ENCODE measurements at places on chromosomes 13 and 19.

DNA sequence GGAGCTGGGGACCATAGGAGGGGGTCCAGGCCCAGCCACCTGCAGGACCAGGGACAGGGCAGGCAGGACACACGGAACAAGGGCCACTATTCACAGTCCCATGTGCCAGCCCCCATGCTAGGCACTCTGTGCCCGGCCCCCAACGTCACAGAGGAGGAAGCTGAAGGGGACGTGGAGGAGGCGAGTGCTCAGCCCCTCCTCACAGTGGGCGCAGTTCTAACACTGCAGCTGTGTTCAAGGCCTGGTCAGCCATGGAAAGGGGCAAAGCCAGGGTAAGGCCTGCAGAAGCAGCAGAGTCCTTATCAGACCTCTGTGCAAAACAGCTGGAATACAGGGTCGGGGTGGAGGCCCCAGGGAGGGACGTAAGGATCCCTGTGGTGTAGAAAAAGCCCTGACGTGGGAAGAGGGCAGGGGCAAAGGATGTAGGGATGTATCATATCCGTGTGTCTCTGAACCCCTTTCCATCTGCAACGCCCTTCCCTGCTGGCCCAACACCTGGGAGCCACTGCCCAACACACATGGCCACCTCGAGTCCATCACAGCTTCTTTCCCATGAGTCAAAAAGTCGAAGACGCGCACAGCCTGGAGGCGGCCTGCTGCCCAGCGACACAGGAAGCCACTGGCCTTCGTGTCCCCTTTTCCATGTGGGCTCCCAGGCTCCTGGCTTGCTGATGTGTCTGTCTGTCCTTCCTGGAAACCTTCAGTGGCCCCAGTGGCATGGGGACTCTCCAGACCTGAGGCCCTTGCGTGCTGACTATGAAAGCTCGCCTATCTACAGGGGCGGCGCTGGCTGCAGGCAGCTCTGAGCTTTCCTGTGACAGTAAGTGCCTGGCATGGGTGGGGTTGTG is 28.0 kb downstream of the SH3GL1 start:
- no peak for DNase-seq

- DNase-seq, result no peak
These were observed 135.9 kb downstream of the ENOX1 start for GRCh38 chr13:43650882-43651281.

DNA sequence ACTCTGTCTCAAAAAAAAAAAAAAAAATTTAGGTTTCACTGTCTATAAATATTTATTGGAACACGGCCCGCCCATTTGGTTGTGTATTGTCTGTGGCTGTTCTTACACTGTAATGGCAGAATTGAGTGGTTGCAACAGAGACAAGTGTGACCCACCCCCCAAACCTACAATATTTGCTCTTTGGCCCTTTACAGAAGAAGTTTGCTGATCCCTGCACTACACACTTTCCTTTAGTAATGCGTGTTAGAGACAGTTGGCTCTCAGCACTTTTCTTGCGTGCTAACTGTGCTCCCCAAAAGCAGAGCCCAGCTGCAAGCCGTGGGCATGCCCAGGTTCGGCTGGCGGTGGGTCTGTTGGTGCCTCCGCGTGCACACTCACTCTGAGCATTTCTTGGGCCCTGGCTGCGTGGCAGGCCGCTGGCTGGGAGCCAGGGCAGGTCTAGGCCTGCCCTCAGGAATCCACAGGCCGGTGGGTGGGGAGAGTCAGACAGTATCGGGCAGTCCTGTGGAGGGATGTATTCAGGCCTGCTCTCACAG is 72.6 kb downstream of the SIPA1L3 start:
- peak; percentile 91 for DNase-seq

GRCh38 chr19:30856786-30857185 is 484.6 kb downstream of the ZNF536 start:
- DNase-seq, result no peak

GRCh38 chr19:8571006-8571411 is 6.2 kb downstream of the MYO1F start:
- DNase-seq, result peak; percentile 2

DNA sequence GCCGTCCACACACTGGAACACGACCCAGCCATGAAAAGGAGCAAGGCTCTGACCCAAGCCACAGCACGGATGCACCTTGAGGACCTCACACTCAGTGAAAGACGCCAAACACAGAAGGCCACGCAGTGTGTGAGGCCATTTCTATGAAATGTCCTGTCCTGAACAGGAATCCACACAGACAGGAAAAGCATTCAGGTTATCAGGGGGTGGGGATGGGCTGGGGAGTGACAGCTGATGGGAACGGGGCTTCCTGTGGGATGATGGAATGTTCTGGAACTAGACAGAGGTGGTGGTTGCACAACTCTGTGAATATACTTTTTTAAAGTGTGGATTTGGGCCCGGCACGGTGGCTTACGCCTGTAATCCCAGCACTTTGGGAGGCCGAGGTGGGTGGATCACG is 30.6 kb downstream of the GPX4 start:
- DNase-seq, result peak; percentile 26

DNA sequence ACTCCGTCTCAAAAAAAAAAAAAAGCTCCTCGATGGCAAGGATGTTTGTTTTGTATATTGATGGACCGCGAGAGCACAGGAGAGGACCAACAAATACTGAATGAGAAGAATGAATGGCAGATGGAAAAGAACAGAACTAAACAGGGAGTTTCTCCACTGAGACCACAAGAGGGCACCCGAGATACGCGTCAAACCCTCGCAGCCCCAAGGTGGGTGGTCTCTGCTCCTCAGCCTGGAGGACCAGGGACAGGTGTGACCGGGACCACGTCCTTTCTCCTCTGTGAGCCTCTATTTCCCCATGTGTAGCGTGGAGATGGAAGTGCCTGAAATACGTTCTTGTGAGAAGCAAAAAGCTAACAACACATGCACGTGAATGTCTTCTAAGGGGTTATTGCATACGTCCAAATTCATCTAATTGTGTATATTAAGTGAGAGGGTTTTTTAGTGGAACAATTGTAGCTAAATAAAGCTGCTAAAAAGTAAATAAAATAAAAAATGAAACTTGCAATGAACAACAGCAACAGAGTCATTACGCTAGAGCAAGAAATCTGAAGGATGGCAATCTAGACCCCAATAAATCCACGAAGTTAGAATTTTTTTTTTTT is 8.3 kb upstream of the CDC42EP5 start:
- DNase-seq, result peak; percentile 30

GRCh38 chr13:48873587-48873986 is 102.1 kb upstream of the FNDC3A start:
- peak; percentile 70 for DNase-seq

DNA sequence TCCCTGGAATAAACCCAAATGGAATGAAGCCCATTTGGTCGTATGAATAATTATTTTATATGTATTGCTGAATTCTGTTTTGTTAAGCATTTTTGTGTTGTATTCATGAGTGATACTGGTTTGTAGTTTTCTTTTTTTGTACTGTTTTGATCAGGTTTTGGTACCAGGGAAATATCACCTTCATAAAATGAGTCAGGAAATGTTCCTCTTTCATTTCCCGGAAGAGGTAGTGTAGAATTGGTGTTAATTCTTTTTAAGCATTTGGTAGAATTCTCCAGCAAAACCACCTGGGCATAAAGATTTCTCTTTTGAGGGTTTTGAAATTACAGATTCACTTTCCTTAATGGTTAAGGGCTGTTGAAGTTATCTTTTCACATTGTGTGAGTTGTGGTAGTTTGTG is 13.3 kb downstream of the SPATA13 start:
- DNase-seq, result no peak

DNA sequence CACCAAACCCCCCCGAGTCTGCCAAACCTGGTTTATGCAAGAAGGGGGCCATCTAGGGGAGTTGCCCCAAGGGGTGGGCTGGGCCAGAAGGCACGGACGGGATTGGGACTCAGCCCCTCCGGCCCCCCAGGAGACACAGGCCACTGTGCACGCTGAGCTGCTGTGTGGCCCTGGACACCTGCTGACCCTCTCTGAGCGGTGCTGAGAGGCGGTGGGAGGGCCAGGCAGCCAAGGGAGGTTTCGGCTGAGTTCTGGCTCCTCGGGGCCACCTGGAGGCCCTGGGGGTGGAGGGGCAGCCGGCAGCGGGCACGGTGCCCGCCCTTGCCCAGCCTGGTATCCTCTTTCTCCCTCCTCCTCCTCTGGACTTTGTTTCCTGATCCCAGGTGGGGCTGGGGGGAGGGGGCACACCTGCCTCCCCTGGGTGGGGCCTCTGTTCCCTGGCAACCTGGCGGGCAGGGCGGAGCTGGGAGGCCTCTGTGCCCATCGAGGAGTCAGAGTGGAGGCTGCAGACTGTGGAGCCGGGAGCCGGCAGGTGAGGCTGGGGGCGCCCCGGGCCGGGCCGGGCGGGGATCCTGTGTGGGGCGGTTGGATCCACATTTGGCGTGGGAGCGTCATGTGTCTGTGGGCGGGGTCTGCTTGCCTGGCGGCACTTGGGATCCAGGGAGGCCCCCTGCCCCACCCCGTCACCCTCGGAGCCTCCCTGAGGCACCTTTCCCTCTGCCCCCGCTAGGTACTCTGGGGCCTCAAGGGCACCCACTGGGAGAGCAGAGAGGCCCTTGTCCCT is at the start of gene MISP:
TSS of gene MISP (plus strand) at position 473 of the 784 bp plus-strand sequence. CDS start 5,835 bp downstream, outside the sequence.
- DNase-seq, result peak; percentile 66

GRCh38 chr19:40726279-40726678 is 9.4 kb downstream of the ITPKC start:
- no peak for DNase-seq

DNA sequence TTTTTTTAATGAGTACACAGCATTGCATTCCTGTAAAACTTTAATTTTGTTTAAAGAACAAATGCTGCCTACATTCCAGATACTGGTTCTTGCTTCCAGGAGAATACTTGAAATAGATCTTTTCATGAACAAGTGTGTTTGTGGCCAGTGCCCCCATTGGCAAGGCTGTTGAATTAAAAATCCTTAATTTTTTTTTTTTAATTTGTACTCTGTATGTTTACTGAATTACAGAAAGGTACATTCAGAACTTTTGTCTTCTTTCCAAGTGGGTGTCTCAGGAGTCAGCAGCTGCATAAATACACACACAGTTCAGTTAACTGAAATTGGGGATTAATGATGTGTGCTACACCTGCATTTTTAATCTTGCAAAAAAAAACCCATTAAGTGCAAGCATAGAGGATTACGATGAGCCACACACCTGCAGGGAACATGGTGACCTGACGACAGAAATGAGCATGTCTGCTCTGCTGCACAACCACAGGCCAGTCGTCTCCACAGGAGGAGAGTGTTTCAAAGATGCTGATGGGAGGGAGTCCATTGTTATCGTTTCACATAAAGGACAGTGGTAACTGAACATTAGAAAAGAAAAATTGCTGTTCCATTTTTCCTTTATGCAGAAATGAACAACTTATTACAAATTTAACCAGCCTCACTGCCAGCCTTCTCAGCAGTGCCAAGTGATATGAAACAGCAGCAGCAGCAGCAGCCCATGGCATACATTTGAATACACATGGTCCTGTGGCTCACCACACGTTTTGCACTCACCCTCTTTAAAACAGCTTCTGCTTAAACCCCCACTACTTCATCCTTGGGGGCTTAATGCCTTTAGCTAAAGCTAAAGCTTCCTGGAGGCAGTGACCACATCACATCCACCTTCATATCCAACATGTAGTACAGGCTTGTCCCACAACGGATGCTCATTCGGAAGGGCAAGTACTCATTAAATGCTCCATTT is 72.3 kb upstream of the RFC3 start:
- DNase-seq, result no peak

- DNase-seq, result peak; percentile 52
These were observed 626 bp upstream of the BCL3 start for GRCh38 chr19:44747739-44748425.

GRCh38 chr13:97004096-97004876 is 10.0 kb upstream of the OXGR1 start:
- DNase-seq, result peak; percentile 54

- DNase-seq, result peak; percentile 57
These were observed 14.3 kb downstream of the ZBTB7A start for GRCh38 chr19:4052114-4052992.

DNA sequence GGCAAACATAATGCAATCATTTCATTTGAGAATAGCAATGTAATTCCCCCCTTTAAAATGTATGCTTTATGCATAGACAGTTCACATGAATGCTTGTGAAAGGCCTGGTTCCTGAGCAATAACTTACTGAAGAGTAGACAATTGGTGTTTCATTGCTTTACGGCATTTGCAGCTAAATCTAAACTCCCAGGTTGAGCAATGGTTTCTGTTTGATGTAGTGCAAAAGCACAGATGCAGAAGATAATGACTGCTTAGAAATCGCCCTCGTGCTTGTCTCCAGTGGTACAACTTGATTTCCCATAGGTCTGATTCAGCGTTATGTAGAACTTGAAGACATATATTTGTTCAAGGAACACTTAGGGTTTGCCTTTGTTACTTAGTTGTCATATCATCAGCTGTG is 1018.3 kb downstream of the DIAPH3 start:
- no peak for DNase-seq

- peak; percentile 20 for DNase-seq
These were observed 6.5 kb downstream of the ARHGEF18 start for GRCh38 chr19:7355151-7355820.

GRCh38 chr13:49784886-49785570 is 7.5 kb downstream of the KPNA3 start:
- no peak for DNase-seq

DNA sequence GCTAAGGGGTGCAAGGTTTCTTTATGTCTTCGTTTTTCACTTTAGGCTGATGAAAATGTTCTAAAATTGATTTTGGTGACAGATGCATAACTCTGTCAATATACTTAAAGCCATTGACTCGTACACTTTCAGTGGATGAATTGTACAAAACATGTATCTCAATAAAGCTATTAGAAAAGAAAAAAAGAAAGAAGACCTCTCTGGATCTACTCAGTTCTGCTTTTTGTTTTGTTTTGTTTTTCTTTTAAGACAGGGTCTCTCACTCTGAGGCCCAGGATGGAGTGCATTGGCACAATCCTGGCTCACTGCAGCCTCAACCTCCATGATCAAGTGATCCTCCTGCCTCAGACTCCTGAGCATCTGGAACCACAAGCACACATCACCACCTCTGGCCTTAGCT is 3.5 kb downstream of the SIGLEC5 start:
- no peak for DNase-seq

DNA sequence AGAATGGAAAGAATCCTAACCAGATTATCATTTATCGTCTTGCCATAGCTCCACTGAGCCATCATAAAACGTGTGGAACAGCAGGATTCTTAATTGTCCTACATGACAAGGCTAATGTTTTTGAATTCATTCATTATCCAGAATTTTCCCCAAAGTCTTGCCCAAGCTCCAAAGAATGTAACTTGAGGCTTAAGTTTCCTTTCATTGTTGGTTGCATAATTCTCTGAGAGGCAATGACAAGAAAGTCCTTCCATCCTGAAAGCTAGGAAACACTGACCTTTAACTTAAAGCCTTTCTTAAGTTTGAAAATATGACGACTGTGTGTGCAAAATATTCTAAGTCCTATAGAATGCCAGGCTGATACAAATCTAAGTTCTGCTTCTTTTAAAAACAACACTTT is 546.1 kb downstream of the SUCLA2 start:
- no peak for DNase-seq

GRCh38 chr13:109318945-109319590 is 467.3 kb downstream of the IRS2 start:
- no peak for DNase-seq
